ENCODE measurements at places on chromosomes 6 and 20.

DNA sequence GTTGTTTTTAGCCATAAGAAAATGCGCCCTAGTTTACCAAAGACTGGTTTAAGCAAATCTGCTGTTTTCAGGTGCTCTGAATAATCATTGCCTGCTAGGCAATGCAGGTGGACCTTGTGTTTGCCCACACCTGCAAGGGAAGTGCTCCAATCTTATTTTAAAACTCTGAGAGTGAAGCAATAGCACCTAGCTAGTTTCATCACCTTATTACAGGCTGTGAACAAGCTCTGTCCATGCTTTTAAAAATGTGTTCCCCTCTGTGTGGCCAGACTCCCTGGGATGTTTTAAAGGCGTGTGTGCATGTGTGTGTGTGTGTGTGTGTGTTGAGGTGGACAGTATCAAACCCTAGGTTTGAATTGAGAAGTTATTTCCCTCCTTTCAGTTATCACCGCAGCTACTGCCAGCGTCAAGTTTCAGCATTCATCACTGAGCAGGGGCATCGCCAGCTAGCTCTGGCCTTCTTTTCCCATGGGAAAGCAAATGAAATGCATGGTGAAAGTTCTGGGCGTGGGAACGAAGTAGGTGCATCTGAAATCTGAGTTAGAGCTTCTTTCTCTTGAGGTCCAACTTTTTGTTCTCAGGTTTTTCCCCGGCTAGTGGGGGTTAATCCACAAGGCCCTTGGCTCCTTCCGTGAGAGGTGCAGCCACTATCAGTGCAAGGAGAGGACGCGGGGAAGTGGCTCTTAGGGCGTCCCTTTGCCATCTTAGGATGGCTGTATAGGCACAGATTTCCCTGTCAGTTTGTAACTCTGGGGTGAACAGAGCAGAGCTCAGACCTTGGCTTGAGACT lies 30.8 kb downstream of the DUSP22 start:
- no peak for DNase-seq

DNA sequence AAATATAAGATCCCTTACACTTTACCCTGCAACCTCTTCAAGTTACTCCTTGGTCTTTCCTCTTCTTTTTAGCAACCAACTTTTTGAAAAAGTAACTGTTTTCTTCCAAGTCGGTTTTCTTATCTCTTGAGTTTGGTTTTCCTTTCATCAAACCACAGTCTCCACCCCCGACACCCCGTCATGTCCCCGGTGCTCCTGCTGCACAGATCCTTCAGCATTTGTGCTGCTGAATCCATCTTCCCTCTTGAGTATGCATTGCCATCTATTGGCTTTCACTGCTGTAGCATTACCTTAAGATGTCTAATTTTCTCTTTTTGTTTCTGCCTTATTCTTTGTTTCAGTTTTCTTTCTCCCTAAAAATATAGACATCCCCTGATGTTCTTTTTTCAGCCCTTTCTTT lies 11.9 kb upstream of the TNFRSF21 start:
- DNase-seq = no peak

DNA sequence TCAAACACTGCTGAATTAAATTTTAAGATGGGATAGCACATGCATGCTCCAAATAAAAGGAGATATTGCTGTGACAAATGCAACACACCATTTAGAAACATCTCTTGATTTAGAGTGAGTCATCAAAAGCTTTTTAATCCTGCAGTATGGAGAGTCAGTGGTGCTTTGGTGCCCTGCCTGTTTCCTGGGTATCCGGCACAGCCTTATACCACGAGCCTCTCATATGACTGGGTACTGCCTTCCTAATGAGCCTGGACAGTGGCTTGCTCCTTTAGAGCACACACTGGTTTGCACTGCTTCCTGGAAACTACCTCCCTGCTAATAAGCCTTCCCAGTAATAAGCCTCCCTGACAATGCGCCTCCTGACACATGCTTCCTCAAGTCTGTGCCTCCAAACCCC lies 65.3 kb upstream of the KCNK16 start:
- no peak for DNase-seq

- no peak for DNase-seq
Measured at GRCh38 chr20:63745961-63746731, 6.6 kb downstream of the SLC2A4RG start.

DNA sequence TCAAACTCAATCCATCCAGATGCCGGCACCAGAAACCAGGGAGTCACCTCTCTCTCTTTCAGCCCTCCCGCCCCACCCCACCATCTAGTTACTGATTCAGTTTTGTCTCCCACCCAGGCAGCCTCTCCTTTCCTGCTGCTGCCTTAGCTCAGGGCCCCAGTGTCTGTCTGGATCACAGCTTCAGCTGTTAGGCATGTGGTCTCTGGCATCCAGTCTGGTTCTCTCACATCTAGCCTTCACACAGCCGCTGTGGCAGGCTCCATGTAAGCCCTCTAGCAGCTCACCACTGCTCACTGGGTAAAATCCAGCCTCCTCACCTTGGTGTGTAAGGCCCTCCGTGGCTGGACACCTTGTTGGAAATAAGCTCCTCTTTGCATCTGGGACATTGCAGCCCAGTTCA lies 21.3 kb downstream of the AARS2 start:
- no peak for DNase-seq

- DNase-seq = no peak
Measured at GRCh38 chr20:10954908-10955580, 281.2 kb upstream of the JAG1 start.

GRCh38 chr20:32352121-32352720 lies 5.9 kb upstream of the ASXL1 start:
- no peak for DNase-seq

GRCh38 chr6:6640926-6641325 lies 52.4 kb downstream of the LY86 start:
- no peak for DNase-seq

DNA sequence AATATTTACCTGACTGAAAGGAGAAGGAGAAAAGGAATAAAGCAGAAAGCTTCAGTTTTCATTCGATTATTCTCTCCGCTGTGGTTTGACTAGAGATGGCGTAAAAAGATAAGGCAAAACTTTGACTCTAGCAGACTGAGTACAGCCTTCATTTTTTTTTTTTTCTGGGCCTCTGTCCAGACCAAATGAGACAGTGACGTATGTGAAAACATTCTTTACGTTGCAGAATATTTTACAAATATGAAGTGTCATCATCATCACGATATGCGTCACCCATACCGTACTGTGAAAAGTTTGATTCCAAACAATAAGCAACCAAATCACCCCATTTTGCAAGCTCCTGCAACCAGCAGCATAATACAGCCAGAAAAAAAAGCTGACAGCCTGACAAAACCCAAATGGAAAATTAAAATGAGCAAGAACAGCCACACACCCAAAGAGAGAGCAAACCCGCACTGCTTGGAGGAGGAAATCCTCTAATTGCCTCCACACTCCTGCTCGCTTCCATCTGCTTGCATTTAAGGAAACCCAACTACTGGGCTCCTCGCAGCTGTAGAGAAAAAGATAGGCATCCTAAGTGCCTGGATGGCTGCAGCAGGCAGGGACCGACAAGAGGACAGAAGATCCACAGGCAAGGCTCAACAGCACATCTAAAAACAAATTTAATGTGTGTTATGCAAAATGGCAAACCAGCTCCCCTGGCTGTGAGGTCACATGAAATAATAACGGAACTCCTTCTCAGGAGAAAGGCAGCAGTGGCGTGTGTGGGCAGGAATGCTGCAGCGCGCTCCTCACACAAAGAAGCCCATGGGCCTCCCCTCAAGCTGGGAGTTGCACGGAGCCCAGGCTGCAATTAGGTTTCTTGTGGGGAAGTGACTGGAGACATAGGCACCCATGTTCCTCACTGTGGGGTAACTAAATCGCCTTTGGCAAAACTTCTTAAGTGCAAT lies 113.1 kb downstream of the FYN start:
- DNase-seq = no peak

Data from activated T-cell treated with anti-CD3 and anti-CD28 coated beads for 48 hours (primary cell).